ENCODE measurements at places on chromosomes 16 and 17.

- DNase-seq = peak; percentile 39
Observed at GRCh38 chr16:67236563-67237395, 9.8 kb downstream of the TMEM208 start.

DNA sequence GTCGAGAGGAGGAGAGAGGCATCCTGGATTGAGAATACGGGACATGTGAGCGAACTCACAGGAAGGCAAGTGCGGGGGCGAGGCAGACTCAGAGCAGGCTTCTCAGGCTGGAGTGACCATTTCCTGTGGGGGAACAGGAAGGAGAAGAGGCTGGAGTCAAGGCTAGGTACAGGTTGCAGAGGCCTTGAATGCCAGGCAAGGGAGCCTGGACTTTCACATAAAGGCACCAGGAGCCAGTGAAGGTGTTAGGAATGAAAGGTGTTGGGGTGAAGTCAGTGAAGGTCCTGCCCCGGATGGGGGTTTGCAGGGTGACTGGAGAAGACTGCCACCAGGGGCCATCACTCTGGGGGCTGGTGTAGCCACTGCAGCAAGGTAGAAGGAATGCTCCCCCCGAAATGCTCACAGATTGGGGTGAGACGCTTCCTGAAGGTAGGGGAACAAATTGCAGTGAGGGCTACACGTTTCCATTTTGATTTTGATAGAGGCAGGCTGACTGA, 5.3 kb upstream of the GPRC5C start:
- no peak for DNase-seq

- DNase-seq = no peak
Observed at GRCh38 chr16:27407133-27407532, 5.2 kb downstream of the IL21R start.

GRCh38 chr16:67260426-67261063, 11.8 kb downstream of the SLC9A5 start:
- DNase-seq = peak; percentile 74

- DNase-seq = no peak
Observed at GRCh38 chr17:61057257-61057656, 342.4 kb upstream of the TBX2 start.

- DNase-seq = no peak
Observed at GRCh38 chr17:71464751-71465150, 656.1 kb upstream of the SOX9 start.

- no peak for DNase-seq
Observed at GRCh38 chr17:35051183-35051578, 12.3 kb downstream of the RFFL start.

DNA sequence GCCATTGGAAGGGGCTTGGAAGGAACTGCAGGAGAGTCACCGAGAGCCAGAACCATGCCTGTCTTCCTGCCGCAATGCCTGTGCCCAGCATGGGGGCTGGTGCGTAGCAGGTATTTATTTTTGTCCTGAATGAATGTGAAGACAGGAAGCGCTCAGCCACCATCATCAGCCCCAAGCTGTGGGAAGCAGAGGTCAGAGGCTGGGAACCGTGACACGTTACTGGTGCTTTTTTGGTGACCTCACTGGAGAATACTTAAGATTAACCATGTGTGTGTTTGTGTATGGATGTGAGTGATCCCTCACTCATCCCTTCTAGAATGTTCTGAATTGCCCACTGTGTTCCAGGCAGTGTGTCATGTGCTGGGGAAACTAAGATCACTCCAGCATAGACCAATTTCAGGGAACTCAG, 343.8 kb downstream of the SNX29 start:
- peak; percentile 29 for DNase-seq

DNA sequence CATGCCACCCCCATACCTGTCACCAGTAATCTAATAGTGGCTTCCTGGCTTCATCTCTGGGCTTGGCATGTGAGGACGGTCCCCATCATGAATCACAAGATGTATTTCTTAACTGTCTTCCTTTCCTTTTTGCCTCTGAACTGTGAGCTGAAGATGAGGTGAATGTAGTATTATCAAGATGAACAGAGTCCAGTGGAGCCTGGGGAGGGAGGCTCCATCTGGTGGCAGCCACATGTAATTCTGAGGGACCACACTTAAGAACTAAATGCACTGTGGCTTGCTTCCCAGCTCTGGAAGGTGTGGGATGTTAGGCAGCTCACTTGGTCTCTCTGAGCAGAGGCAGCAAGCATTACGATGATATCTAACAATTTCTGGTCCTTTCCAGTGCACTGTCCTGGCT, 354.9 kb upstream of the ASIC2 start:
- peak; percentile 3 for DNase-seq

- peak; percentile 32 for DNase-seq
Observed at GRCh38 chr17:73278465-73279453, 17.1 kb upstream of the CPSF4L start.

DNA sequence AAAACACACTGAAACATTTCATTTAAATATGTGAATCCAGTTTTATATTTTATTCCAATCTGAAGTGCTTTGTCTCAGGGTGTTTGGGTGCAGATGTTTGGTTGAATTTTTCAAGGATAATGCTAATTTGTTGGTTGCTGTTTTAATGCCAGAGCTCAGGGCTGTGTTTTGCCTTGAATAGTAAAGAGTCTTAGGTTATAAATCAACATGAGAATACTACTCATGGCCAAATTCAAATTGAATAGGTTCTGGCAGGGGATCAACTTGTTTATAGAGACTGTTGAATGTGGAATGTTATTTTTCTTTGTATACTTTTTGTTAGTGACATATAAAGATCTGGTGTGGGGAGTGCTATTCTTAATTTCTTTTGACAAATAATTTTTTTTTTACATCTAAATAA, 18.8 kb downstream of the TOM1L1 start:
- DNase-seq = no peak

GRCh38 chr17:39455919-39456318, 4.9 kb upstream of the MED1 start:
- DNase-seq = no peak

- no peak for DNase-seq
Observed at GRCh38 chr16:89314357-89314756, 96.9 kb downstream of the ZNF778 start.

DNA sequence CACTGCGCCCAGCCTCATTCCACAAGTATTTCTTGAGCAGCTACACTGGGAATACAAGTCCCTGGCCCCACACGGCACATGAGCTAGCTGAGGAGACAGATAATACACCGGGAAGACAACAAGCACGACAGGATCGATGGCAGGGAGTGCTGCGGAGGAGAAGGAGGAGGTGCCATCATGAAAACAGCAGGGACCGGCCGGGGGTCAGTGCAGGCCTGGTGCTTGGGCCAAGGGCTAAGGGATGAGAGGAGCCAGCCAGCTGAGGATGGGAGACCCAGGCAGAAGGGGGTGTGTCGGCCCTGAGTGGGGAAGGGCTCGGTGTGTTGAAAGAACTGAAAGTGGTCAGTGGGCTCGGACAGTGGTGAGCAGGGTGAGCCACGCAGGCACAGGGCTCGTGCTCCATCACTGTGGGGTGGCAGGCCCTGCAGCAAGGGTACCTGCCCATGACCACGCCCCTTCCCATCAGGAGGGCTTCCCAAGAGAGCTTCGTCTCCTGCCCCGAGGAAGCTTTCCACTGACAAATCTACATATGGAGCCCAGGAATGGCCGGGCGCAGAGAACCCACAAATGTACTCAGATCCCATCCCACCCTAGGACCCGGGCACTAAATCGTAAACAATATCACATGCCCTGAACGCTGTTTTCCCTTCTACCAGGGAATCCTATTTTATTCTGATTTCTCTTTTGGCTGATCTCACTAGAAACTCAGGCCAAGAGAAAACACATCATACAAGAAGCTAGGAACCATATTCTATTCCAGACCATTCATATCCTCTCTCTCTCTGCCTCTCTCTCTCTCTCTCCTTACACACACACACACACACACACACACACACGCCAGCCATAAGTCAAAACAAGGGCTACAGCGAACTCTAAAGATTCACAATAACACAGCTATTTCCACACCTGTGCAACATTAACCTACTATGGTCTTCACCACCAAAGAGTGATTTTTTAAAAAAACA, 50.7 kb upstream of the TNRC6C start:
- no peak for DNase-seq

GRCh38 chr16:28596115-28596630, 677 bp downstream of the SULT1A2 start:
- DNase-seq = no peak

GRCh38 chr16:11520442-11520841, 66.3 kb downstream of the LITAF start:
- DNase-seq = no peak

DNA sequence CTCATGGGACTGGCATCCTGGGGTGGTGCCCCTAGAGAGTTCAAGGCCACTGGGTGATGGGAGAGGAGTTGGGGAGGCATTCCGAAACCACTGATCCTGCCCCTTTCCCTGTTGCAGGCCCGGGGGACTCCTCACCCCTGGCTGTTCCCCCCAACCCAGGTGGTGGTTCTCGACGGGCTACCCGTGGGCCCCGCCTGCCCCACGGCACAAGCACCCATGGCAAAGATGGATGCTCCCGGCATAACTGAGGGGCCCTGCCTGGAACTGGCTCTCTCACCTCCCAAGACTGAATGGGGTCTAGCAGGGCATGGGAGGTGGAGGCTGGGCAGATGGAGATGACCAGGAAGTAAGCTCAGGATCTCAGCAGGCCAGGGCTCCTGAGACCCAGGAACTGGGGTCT, 6.6 kb downstream of the BTBD17 start:
- no peak for DNase-seq

DNA sequence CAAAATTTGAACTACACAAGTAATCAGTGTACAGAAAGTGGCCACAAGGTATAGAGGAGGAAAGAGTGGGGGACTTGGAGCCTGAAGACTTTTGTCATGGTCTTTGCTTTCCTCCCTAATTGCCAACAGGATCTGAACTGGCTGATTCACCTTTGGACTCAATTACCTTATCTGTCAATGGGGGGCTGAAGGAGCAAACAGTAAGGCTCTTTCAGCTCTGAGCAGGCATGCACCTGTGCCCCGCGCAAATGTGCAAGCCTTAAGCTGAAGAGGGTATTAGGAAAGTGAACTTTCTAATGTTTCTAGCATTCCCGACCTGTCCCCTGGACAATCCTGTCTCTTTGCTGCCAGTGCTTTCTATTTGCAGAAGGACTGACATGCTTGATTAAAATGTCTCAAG, 302.7 kb downstream of the CA10 start:
- no peak for DNase-seq

- DNase-seq = no peak
Observed at GRCh38 chr17:49209061-49209571, 1.3 kb downstream of the GNGT2 start.

DNA sequence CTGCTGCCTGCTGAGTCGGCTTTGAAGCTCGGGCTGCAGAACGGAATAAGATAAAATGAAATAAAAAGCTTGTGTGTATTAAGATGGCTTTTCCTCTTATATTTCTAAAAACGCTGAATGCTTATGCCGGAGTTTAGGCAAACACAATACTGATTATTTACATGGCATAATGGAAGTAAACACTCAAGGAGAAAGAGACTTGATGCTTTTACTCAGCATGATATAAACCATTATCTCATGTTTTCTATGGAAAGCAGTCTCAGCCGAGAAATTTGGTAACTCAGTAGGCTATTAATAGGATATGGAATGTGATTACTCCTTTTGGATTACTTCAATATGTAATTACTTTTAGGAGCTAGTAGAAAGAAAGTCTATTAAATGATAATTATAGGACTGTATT, 153.3 kb downstream of the CDH11 start:
- DNase-seq = no peak

DNA sequence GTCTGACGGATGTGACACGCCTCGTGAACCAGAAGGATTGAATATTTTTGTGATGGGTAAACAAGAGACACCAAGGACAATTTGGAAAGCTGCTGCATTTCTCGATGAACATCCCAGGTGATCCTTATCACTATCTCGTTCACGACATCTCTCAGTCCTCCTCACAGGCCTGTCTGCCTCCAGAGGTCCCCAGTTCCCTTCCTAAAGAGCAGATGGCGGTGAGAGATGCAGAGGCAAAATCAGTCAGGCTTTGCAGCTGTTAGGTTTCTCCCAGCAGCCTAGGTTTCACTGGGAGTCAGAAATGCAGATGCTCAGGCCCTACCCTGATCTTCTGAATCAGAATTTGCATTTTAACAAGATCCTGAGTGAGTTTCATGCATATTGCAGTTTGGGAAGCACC, 23.6 kb downstream of the SCPEP1 start:
- DNase-seq = no peak

- no peak for DNase-seq
Observed at GRCh38 chr16:76875898-76876297, 315.1 kb upstream of the MON1B start.

DNA sequence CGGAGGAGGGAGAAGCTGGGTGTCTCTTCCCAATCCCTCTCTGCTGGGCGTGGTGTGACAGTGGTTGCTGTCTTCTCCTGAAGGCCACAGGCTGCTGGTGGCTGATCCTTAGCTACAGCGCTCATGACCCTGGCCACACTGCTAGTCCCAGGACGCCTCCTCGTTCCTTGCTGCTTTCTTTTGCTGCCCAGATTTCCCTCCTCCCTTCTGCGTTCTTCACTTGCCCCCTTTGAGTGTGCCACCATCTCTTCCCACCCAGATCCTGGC, 90.1 kb downstream of the MRC2 start:
- DNase-seq = no peak

DNA sequence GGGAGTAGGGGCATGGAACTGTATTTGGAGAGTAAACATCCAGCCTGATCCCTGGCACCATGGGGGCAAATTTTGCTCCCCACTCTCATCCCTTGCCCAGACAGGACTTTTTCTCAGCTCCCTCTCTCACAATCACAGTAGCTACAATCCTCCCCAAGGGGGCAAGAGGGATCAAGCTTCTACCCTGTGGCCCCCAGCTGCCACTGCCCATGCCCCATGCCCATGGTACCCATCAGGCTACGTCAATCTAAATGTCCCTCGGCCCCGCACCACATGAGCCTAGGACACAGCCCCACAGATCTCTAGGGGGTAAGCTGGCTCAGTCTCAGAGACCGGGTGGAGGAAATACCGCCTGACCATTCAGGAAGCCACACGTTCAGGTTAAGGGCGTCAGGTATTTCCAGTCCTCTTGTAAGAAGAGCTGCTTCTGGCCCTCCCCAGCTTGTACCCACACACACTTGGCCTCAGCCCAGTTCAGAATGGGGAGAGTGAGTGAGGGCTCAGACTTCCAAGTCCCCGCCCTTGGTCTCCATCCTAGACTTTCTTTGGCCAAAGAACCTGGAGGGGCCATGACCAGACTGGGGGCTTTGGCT, 1.8 kb downstream of the CACNB1 start:
- DNase-seq = no peak

GRCh38 chr16:23508589-23509440, 1.5 kb downstream of the GGA2 start:
- peak; percentile 11 for DNase-seq

GRCh38 chr16:3188675-3188924, 596 bp downstream of the OR1F1 start:
- no peak for DNase-seq

Measured in fibroblast of upper back skin (primary cell).